PC-3 (cell line): ENCODE measurements at places on chromosomes 11 and 22. TPM values are rescaled to one million over a fixed set of nuclear protein-coding genes. Genes with fewer than 3 reads are reported as not detected.

GRCh38 chr11:95296621-95297025 is 65.6 kb upstream of the SESN3 start:
- no peak for DNase-seq

DNA sequence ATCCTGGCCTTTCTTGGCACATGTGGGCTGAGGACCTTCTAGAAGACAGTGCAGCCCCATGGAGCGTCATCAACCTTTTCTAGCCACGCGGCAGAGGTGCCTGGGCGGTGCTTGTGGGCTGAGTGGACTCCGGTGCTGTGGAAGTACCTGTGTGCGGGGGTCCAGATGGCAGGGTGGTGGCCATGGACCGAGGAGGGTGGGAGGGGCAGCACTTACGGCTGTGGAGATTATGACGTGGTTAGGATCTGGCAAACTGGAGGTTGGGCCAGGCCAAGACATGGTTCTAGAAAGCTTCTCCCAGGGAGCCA is 2.0 kb downstream of the TUB start:
- DNase-seq = no peak

DNA sequence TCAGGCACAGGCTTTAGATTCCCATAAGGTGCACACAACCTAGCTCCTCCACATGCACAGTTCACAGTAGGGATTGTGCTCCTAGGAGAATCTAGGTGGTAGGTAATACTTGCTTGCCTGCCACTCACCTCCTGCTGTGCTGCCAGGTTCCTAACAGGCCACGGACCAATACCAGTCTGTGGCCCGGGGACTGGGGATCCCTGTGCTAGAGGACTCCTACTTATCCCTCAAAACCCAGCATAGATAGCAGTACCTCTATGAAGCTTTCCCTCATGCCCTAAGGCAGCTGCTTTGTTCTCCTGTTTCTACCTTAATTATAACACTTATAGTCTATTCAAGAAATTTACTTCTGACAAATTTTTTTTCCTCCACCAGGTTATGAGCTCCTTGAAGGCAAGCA is 36.7 kb downstream of the ARHGAP20 start:
- no peak for DNase-seq

DNA sequence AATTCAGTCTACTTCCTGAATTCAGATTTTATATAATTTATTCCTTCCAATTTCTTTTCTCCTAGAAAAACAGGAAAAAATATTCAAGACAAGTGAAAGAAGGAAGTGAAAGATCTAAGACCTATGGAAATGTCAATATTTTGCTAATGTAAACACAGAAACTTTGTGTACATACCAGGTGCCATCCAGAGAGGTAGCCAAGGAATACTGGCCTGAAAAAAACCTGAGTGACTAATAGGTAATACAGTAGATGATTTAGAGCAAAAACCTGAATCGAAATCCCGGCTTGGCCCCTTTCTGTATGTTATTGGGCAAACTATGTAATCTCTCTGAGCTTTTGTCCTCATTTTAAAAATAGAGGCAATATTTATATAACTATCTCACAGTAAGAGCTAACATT is 59.2 kb upstream of the FSHB start:
- DNase-seq = no peak

- no peak for DNase-seq
These were observed 887.6 kb downstream of the OPCML start for GRCh38 chr11:132644520-132645239.

- no peak for DNase-seq
These were observed 35.8 kb downstream of the RRAS2 start for GRCh38 chr11:14323118-14323676.

GRCh38 chr11:60786811-60787567 is 1.9 kb downstream of the MS4A10 start:
- peak; percentile 72 for DNase-seq

DNA sequence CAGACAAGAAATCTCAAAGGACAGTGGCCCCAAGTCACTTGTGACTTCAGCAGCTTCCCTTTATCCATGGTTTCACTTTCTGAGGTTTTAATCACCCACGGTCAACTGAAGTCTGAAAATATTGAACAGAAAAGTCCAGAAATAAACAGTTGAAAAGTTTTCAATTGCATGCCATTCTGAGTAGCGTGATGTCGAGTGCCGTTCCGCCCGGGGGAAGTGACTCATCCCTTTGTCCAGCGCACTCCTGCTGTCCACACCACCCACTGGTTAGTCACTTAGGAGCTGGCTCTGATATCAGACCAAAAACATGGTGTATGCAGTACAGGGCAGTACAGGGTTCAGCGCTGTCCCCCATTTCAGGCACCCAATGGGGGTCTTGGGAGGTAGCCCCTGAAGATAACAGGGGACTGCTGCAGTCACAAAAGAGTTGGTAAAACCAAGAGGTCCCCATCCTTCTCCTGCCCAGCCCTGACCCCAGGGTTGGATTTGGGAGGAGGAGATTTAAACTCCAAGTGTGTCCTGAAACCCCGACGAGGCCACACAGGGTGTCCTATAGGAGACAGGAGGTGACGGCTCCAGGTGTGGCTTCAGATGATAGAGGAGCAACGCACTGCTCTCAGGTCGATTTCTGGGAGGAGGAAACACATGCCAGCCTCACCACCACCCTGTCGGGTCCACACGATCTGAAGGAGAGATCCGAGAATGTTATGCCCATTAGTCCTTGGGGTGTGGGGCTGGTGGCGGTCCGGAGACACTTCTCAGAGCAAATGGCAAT is 390.1 kb downstream of the CTTN start:
- DNase-seq = peak; percentile 95

DNA sequence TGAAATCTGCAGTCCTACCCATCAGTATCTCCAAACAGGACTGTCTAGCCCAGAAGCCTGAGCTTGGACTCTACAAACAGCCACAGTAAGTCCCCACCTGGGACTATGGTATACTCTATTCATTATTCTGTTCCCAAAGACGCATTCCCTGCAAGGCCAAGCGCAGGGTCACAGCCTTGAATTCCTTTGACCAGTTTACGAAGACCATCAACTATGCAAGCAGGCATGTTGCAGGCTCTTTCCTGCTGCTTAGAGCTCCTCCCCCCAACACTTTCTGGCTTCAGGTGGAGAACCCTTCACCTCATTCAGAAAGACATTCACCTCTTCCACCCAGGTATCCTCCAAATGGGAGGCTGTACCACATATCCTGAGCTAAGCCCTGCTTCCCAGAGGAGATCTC is 62.5 kb downstream of the TIMP3 start:
- no peak for DNase-seq

Gene GPHA2
- total RNA-seq = not detected in 2 replicates

Gene RFPL2
- not detected in 2 replicates for total RNA-seq

Gene ENTHD1
- not detected in 2 replicates for total RNA-seq

Gene VSIG10L2
- total RNA-seq = not detected in 2 replicates

Gene GGT1
- 2.2 and 3.7 TPM in 2 replicates for total RNA-seq

Gene MS4A15
- not detected in 2 replicates for total RNA-seq

Gene APOBEC3B
- 11.3 TPM in 2 replicates for total RNA-seq

Gene SMTN
- total RNA-seq = 145 and 167 TPM in 2 replicates
